Hypothalamus (tissue), 51 donors: ENCODE measurements at places on chromosomes 6 and 20.
A peak's percentile ranks its signal among the peaks of the same experiment; 100 is the strongest.

DNA sequence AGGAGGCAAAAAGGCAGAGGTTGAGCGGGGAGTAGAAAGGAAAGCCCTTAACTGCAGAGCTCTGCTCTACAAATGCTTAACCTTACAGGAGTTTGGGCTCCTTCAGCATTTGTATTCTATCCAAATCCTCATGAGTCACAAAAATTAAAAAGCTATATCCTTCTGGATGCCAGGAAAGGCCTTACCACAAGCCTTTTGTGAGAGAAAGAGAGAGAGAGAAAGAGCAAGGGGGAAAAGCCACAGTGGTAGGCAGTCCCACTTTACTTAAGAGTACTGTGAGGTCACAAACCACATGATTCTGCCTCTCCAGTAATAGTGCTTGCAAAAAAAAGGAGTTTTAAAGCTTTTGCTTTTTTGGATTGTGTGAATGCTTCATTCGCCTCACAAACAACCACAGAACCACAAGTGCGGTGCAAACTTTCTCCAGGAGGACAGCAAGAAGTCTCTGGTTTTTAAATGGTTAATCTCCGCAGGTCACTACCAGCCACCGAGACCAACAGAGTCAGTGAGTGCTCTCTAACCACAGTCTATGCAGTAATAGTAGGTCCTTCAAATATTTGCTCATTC, at the start of gene RUNX2:
TSS of gene RUNX2 (plus strand) at position 375 of the 567 bp plus-strand sequence. CDS start 397 bp downstream, outside the sequence.
- peak; percentile 14 for DNase-seq

- DNase-seq: no peak
Observed at GRCh38 chr6:83474309-83474708, 38.0 kb upstream of the PRSS35 start.

DNA sequence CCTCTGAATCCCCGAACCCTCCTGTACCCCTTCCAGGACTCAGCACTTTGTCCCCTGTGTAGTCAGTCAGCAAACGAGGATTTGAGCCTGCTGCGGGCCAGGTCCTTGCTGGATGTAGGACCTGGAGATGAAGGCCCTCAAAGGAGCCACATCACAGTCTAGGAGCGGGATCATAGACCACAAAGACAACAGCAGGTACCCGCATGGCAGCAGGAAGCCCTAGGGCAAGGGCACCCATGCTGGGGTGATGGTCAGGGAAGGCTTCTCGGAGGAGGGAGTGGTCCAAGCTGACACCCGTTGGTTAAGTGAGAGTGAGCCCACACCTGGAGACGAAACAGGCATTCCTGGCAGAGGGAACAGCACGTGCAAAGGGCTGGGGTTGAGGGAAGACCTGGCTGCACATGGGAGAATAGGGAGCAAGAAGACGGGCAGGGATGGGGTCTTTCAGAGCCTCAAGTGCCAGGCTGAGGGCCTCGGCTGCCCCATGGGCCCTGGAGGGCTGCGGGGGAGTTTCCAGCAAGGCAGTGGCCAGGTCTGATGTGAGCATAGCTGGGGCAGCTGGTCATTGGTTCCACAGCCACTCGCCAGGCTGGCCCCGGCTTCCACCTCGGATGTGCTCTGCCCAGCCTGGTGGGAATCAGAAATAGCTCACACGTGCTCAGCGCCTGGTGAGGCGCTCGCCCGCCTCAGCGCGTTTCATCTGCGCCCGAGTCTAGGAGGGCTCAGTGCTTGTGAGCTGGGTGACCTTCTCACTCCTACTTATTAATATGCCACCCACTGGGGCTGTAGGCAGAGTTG, 15.0 kb downstream of the DLGAP4 start:
- no peak for DNase-seq

DNA sequence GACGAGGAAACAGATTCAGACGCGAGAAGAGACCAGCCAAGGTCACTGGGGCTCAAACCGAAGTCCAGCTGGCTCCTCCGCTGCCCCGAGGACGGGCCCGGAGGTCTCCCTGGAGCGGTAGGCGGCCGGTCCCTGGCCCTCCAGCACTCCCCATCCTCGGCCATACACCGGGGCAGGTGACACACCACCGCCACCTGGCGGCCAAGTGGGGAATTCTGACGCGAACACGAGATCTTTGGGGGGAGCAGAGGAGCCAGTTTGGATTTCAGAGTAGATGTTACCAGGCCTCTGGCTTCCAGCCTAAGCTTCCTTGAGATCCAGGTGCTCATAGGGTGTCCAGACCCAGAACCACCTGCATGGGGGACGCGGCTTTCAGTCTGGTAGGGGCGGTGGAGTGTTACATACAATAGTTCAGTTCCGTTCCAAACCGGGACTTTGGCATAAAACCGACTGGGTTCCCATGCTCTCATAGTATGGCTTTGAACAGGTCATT, 16.1 kb downstream of the BPIFB1 start:
- DNase-seq: peak; percentile 75

GRCh38 chr6:36650848-36651478, 27.6 kb upstream of the CDKN1A start:
- no peak for DNase-seq

GRCh38 chr6:136956590-136957544, 34.8 kb downstream of the SLC35D3 start:
- DNase-seq: no peak

DNA sequence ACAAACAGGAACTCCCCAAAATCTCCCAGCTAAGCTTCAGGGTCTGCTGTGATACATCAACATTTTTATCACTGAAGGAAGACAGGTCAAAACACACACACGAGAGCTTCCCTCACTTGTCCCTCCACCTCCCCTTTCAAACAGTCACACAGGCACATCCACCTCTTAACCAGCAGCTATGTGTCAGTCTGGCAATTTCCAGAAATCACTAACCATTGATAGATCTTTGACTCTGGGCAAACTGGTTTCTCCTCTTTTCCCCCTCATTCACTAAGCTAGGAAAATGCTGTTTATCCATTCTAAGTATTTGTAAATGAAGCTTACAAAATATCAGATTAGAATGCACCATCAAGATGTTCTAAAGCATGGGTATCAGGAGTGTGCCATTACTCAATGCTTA, 87.8 kb downstream of the DCDC2 start:
- DNase-seq: no peak

DNA sequence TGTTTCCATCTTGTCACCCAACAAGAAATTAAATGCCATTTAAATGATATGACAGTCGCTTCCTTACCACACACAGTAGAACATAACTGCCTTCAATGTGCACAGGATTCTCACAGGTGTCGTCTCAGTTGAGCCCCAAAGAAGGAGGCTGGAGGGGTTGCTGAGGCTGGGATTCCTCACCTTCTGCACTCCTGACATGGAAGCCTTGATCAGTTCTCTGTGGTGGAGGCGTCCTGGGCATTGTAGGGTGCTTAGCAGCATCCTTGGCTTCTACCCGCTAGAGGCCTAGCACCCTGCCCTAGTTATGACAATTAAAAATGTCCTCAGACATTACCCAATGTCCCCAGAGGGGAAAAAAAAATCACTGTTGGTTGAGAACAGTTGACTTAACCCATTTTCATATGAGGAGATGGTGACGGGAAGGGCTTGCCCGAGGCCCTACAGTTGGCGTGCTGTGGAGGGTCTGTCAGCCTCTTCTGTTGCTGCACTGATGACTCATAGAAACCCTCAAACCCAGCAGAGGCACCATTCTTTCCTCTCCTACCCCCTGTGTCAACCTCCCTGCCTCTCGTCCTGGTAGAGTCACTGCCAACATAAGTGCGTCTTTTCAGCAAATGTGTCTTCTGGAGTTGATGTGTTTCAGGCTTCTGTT, 19.3 kb upstream of the ZNF831 start:
- no peak for DNase-seq

GRCh38 chr20:8116067-8116811, 15.8 kb upstream of the PLCB1 start:
- no peak for DNase-seq

- DNase-seq: no peak
Observed at GRCh38 chr20:51584737-51585136, 42.2 kb upstream of the NFATC2 start.

GRCh38 chr20:40309731-40310130, 379.3 kb downstream of the MAFB start:
- DNase-seq: no peak

- no peak for DNase-seq
Observed at GRCh38 chr6:62808565-62809293, 402.5 kb upstream of the FKBP1C start.

- no peak for DNase-seq
Observed at GRCh38 chr6:141463237-141463977, 669.3 kb upstream of the GJE1 start.

- no peak for DNase-seq
Observed at GRCh38 chr6:12657884-12658283, 58.7 kb upstream of the PHACTR1 start.

DNA sequence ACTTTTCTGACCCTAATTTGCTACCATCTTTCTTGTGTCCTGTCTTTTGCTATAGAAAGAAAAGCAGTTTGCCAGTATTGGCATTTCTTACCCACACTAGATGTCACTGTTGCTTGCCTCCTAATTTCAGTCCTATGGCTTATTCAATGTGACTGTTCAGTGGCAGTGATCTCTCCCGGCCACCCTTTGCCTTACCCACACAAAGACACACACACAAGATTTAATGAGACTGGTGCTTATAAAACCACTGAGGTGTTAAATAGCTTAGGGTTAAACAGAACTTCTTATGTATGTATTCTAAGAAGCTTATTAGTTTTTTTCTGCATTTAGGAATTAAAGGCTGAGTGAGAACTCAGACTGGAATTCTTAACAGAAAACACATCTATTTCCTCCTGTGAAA, 233.6 kb upstream of the ASCC3 start:
- DNase-seq: no peak

DNA sequence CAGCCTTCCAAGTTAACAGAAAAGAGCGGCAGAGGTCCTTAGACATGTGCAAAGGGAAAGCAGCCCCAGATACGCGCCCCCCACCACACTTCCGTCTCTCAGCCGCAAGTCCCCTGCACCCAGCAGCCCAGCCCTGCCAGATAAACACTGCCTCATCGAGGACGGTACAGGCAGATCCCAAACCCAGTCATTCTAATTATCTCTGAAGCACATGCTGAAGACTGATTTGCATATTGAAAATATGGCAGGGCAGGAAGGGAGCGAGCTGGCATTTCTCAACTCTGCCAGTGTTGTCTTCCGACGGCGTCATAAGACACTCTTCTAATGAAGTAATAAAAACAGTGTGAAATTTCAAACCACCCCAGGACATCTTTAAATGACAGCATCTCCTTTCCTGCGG, 122.8 kb upstream of the CDH4 start:
- DNase-seq: no peak

DNA sequence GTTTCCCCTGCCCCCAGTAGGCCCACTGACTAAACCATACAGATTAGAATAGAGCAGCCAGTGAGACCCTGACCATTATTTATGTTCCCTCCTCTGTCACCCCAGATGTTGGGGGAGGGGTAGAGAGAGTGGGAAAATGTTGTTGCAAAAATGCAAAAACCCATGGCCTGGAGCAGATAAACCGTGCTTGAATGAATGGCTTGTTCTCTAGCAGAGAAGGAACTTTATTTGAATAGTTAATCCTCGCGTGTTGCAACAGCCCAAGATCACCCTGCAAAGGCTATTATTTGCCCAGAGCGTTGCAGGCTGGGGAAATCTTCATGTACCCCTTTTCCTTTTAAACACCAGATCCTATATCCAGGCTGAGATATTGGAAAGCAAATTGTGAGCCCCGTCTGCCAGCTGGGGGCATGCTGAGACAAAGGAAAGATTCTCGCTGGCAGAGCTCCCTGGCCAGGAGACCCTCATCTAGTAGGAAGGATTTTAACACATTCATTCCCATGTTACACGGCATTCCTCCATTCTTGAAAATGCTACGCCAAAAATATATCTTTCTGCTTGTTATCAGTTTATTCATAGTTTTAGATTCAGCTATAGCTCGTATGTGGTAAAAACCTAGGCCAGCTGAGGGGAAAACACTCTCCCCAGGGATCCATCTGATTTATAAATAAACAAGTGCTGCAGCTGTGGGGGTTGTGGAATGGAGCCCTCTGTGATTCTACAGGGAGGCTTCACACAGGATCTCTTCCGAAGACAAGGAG, 53.0 kb downstream of the LINC00237 start:
- DNase-seq: no peak

DNA sequence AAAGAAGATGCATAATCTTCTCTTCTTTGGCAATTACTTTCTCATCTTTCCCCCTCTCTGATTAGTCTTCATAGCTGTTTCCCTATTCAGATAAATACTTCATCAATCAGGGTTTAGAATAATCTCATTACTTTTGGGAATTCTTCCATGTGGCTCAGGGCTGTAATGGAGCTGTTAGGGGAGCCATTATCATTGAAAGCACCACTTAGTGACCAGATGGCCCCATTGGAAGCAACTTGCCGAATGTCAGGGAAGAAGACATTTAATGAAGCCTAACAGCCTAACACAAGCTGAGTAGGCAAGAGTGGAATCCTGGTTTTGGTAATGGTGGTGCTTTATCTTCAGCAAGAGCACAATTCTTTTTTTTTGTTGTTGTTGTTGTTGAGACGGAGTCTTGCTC, 45.0 kb downstream of the TIAM2 start:
- DNase-seq: no peak

- DNase-seq: no peak
Observed at GRCh38 chr6:125812394-125813292, 21.9 kb downstream of the NCOA7 start.
